ENCODE measurements at places on chromosomes 6 and 20. TPM values are rescaled to one million over a fixed set of nuclear protein-coding genes. Genes with fewer than 3 reads are reported as not detected.

DNA sequence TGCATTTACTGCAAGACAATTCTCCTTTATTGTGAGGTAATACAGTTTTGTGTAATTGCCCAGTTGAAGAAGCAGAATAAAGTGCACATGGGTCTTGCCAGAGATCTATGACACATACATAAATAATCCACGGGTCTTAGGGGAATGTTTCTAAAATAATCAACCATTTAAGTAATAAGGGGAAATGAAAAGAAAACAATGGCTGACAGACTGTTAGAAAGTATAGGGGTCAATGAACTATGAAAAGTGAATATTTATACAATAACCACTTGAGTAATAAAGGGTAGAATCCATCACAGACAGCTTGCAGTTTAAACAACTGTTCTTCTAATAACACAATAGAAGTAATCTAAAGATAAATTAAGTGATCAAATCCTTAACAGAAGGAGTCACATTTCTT lies 477.2 kb downstream of the EYS start:
- H3K4me3 ChIP-seq = no peak overlapping the region
- peaks cover 10% of the 10 kb centered on the region for H3K4me1 ChIP-seq
- no peaks in the 10 kb centered on the region for H3K36me3 ChIP-seq
- no peaks in the 10 kb centered on the region for H3K27me3 ChIP-seq
- no peak overlapping the region for H3K27ac ChIP-seq

DNA sequence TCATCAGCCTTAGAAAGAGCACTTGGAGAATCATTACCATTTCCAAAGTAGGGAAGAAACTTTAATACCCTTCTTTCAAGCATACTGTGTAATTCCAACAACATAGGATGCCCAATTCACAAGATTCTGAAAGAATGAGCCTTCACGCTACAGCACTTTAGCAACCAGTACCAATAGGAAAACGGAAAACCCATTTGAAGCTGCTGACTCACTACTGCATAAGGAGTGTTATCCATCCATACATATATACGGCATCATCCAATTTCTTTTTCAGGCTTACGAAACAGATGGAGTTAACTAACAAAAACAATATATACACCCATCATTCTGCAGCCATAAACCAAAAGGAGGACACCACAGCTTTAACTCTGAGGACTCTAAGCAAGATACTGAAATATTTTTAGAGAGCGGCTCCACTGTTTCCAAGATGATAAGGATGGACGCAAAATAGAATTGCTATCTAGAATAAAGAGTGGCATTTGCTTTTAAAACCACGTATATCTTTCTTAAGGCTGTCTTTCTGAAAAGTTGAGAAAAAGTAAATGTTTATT lies 24.9 kb downstream of the FYN start:
- no peaks in the 10 kb centered on the region for H3K27me3 ChIP-seq
- DNase-seq = no peak
- H3K4me3 ChIP-seq = no peak overlapping the region
- H3K27ac ChIP-seq = no peak overlapping the region

GRCh38 chr6:39901116-39901655 lies 33.1 kb downstream of the MOCS1 start:
- no peaks in the 10 kb centered on the region for H3K4me1 ChIP-seq
- peaks cover 2% of the 10 kb centered on the region for H3K27me3 ChIP-seq
- H3K4me3 ChIP-seq = no peak overlapping the region
- no peak overlapping the region for H3K27ac ChIP-seq

Gene ULBP1
- total RNA-seq = 8.2 TPM

DNA sequence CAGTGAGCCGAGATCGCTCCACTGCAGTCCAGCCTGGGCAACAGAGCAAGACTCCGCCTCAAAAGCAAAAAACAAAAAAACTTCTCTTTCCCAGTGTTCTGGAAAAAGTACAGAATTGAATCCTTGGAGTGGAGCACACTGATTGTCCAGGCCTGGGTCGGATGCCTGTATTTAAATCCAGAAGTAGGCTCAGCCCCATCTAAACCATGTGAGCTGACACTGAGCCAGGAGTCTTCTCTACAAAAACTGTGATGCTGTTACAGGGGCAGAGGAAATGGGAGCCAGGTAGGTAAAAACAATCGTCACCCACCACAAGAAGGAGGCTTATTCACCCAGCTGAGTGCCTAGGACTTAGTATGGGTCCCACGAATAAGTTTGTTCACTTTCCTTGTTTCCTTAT lies 43.0 kb upstream of the PTPN1 start:
- H3K4me1 ChIP-seq = peaks cover 8% of the 10 kb centered on the region
- H3K27me3 ChIP-seq = no peaks in the 10 kb centered on the region

GRCh38 chr6:135920689-135921088 lies 69.2 kb downstream of the PDE7B start:
- no peak for DNase-seq
- H3K4me3 ChIP-seq = no peak overlapping the region
- H3K27me3 ChIP-seq = no peaks in the 10 kb centered on the region
- H3K27ac ChIP-seq = no peak overlapping the region

GRCh38 chr6:131040866-131041265 lies 22.2 kb downstream of the EPB41L2 start:
- no peak overlapping the region for H3K27ac ChIP-seq
- H3K27me3 ChIP-seq = no peaks in the 10 kb centered on the region
- H3K4me1 ChIP-seq = peaks cover 5% of the 10 kb centered on the region

DNA sequence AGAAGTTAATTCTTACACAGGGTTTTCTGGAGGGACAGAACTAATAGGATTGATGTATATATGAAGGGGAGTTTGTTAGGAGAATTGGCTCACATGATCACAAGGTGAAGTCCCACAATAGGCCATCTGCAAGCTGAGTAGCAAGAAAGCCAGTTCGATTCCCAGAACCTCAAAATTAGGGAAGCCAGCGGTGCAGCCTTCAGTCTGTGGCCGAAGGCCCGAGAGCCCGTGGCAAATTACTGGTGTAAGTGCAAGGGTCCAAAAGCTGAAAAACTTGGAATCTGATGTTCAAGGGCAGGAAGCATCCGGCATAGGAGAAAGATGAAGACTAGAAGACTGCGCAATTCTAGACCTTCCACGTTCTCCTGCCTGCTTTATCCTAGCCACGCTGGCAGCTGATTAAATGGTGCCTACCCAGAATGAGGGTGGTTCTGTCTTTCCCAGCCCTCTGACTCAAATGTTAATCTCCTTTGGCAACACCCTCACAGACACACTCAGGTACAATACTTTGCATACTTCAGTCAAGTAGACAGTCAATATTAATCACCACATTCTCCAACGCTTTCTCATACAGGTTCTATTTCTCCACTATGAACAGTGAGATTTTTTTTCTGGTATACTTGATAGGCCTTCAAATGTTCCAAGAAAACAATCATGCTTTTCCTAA lies 357.0 kb downstream of the LAMA2 start:
- DNase-seq = no peak
- no peak overlapping the region for H3K27ac ChIP-seq
- H3K4me3 ChIP-seq = no peak overlapping the region
- peaks cover 14% of the 10 kb centered on the region for H3K4me1 ChIP-seq
- no peaks in the 10 kb centered on the region for H3K27me3 ChIP-seq

Gene PPARD
- total RNA-seq = 27.1 TPM

- H3K27ac ChIP-seq = no peak overlapping the region
- H3K4me1 ChIP-seq = peaks cover 7% of the 10 kb centered on the region
- H3K36me3 ChIP-seq = peaks cover 3% of the 10 kb centered on the region
- no peak for DNase-seq
- H3K4me3 ChIP-seq = no peak overlapping the region
These were observed 14.7 kb downstream of the SLC16A10 start for GRCh38 chr6:111101987-111102386.

Gene SLC26A8
- total RNA-seq = not detected

Gene EEF1A1
- 12,371 TPM for total RNA-seq

DNA sequence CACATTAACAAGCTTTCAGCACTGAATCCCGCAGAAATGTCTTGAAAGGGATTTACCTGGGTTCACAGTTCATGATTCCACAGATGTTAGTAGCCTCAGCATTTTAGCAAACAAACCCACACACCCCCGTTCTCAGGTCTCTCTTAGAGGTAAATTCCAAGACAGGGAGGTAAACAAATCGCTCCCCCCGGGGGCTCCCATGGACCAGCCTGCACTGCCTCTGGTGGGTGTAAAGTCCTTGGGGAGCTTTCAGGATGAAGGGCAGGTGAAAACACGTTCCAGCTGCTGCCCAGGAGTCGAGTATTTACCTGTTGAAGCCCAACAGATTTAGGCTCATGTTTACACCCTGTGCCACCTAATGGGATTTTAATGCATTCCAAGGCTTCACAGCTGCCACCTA lies 187.0 kb upstream of the FOXQ1 start:
- no peak overlapping the region for H3K4me3 ChIP-seq
- peaks cover 4% of the 10 kb centered on the region for H3K4me1 ChIP-seq
- H3K36me3 ChIP-seq = no peaks in the 10 kb centered on the region
- no peaks in the 10 kb centered on the region for H3K27me3 ChIP-seq
- no peak overlapping the region for H3K27ac ChIP-seq

DNA sequence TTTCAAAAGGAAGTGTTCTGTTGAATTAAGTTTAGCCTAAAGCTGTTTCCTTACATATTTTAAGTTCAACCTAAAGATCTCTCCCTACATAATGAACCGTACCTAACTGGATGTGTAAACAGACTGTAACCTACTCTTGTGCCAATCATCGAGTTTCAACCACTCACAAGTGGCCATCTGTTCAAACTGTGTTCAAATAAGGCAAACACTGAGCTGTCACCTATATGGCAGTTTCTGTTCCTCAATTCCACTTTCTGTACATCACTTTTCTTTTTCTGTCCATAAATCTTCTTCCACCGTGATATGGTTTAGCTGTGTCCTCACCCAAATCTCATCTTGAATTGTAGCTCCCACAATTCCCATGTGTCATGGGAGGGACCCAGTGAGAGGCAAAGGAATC lies 428.6 kb downstream of the HACE1 start:
- DNase-seq = no peak
- no peaks in the 10 kb centered on the region for H3K27me3 ChIP-seq
- no peak overlapping the region for H3K27ac ChIP-seq
- no peaks in the 10 kb centered on the region for H3K36me3 ChIP-seq

Gene SGK2
- total RNA-seq = 9.9 TPM

Gene RIMS1
- 3.7 TPM for total RNA-seq

All from type B pancreatic cell (in vitro differentiated cells).